ENCODE measurements at places on chromosomes 4 and X. TPM values are rescaled to one million over a fixed set of nuclear protein-coding genes. Genes with fewer than 3 reads are reported as not detected.

DNA sequence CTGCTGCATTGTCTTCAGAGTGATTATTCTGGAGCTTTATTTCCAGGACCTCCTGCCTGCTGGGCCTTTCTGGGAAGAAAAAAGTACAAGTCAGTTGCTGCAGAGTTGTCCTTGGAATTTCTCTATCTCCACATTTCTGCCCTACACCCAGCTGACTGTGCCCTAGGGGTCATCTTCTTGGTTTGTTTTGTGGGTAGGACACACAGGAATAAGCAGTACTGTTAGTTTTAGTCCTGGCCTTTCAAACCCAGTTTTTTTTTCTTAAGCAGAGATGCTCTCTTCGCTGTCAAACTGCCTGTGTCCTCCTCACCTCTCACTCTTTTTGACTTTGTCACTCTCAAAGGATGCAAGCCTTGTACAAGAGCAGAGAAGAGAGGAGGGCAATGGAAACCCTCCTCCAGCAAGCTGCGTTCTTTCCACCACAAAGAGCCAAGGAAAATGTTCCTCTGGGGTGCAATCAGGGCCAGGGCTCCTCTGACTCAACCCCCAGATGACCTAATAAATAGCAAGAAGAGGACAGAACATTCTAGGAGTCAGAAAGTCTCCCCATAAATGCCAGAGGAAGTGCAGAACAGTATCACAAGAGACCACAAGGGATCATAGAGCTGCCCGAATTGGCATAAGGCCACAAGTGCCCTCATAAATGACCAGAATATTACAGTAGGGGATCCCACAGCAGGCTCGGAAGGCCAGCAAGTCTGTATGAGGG lies 186.2 kb downstream of the RCHY1 start:
- H3K4me3 ChIP-seq: no peak overlapping the region
- no peak for DNase-seq
- no peaks in the 10 kb centered on the region for H3K4me1 ChIP-seq
- H3K36me3 ChIP-seq: no peaks in the 10 kb centered on the region

Gene MAB21L2
- 0.29 TPM for total RNA-seq

Gene PRDM8
- total RNA-seq: 1.8 TPM

DNA sequence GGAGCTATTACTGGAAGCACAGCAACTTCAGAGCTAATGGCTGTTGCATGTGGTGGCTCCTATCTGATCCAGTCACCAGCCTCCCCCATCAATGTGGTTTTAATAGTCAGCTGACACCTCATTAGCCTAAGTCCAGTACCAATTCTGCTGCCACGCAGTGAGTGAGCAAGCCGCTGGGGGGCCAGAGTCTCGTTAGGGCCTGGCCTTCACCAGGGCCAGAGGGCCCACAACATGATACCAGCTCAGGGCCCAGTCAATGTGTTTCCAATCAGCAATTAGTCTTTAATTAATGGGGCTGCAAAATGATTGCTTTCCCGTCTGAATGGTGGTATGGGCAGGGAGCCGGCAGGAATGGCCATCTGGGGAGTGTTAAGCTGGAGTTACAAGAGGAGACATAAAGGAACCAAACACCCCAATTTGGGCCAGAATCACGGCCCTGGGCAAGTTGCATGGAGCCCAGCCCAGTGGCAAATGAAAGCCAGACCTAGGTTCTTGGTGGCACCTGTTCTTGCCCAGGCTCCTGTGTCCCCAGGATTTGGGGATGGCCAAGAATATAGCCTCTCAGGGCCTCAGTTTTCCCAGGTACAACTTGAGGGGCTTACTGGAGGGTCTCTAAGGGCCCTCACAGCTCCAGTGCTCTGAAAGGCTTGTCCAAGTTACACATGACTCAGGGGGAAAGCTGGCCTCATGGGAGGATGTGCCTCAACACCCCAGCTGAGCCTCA lies 119.2 kb downstream of the EFNB1 start:
- no peak for DNase-seq
- peaks cover 4% of the 10 kb centered on the region for H3K36me3 ChIP-seq
- no peaks in the 10 kb centered on the region for H3K27me3 ChIP-seq
- H3K4me3 ChIP-seq: no peak overlapping the region
- no peak overlapping the region for H3K27ac ChIP-seq
